Activated naive CD4-positive, alpha-beta T cell treated with anti-CD3 and anti-CD28 coated beads for 36 hours (primary cell): ENCODE measurements at places on chromosomes 12 and 14. TPM values are rescaled to one million over a fixed set of nuclear protein-coding genes. Genes with fewer than 3 reads are reported as not detected.

The SMOC1 gene
- not detected for total RNA-seq

The ZDHHC22 gene
- not detected for total RNA-seq

The GPR132 gene
- total RNA-seq: 15.3 TPM

DNA sequence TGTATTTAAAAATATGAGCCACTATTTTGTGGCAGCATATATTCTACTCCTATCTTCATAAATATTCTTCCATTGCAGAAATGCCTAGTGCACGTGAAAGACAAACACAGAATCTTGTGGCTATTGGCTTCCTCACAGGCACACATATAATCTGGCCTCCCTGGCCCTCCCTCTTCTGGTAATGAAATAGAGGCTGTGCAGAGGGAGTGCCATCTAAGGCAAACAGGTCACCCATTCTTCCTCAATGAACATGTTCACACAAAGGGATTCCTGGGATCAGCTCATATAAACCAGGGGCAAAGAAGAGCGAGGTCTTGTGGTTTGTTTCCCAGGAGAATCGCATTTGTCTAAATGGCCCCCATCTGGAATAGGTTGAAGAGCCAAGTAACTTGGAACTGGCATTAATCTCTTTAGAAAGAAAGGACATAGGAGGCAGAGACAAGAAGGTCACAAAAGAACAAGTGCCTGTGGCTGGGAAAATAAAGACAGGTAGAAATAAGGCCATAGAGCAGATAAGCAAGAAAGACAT lies 171.6 kb upstream of the PTPRQ start:
- no peaks in the 10 kb centered on the region for H3K4me1 ChIP-seq
- H3K4me3 ChIP-seq: no peak overlapping the region
- H3K36me3 ChIP-seq: no peaks in the 10 kb centered on the region
- no peak for DNase-seq
- H3K27me3 ChIP-seq: peaks cover 11% of the 10 kb centered on the region
- H3K27ac ChIP-seq: no peak overlapping the region

DNA sequence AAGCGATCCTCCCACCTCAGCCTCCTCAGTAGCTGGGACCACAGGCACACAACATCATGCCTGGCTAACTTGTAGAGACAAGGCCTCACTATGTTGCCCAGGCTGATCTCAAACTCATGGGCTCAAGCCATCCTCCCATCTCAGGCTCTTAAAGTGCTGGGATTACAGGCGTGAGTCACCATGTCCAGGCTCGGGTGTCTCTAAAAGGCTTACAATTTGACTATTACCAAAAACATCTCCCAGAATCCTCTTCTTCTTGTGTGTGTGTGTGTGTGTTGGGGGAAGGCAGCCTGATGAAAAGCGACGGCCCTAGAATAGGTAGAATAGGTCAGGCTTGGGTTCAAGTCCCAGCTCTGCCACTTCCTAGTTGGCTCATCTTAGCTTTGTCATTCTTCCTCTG lies 16.8 kb downstream of the MSI1 start:
- no peak for DNase-seq
- H3K27me3 ChIP-seq: no peaks in the 10 kb centered on the region
- H3K36me3 ChIP-seq: no peaks in the 10 kb centered on the region
- H3K27ac ChIP-seq: no peak overlapping the region

GRCh38 chr14:26765768-26766520 lies 168.1 kb upstream of the NOVA1 start:
- no peaks in the 10 kb centered on the region for H3K36me3 ChIP-seq
- DNase-seq: no peak
- no peak overlapping the region for H3K4me3 ChIP-seq

- DNase-seq: no peak
- no peaks in the 10 kb centered on the region for H3K27me3 ChIP-seq
- H3K36me3 ChIP-seq: no peaks in the 10 kb centered on the region
- H3K4me1 ChIP-seq: peaks cover 36% of the 10 kb centered on the region
- no peak overlapping the region for H3K4me3 ChIP-seq
- H3K27ac ChIP-seq: no peak overlapping the region
Measured at GRCh38 chr12:113077859-113078255, 21.3 kb downstream of the DTX1 start.

GRCh38 chr12:91056488-91056887 lies 1.3 kb downstream of the KERA start:
- H3K27me3 ChIP-seq: no peaks in the 10 kb centered on the region
- H3K27ac ChIP-seq: no peak overlapping the region
- no peaks in the 10 kb centered on the region for H3K36me3 ChIP-seq
- H3K4me1 ChIP-seq: no peaks in the 10 kb centered on the region
- H3K4me3 ChIP-seq: no peak overlapping the region
- DNase-seq: no peak

- no peaks in the 10 kb centered on the region for H3K27me3 ChIP-seq
- peaks cover 14% of the 10 kb centered on the region for H3K4me1 ChIP-seq
- H3K27ac ChIP-seq: peak overlapping the region; percentile 55
- DNase-seq: peak; percentile 71
- no peaks in the 10 kb centered on the region for H3K36me3 ChIP-seq
Measured at GRCh38 chr12:22101749-22102243, 55.8 kb downstream of the CMAS start.

- peaks cover 86% of the 10 kb centered on the region for H3K4me1 ChIP-seq
- peak overlapping the region; percentile 97 for H3K27ac ChIP-seq
- peaks cover 57% of the 10 kb centered on the region for H3K36me3 ChIP-seq
- no peaks in the 10 kb centered on the region for H3K27me3 ChIP-seq
Measured at GRCh38 chr14:22565391-22565945, 23.6 kb downstream of the DAD1 start.

DNA sequence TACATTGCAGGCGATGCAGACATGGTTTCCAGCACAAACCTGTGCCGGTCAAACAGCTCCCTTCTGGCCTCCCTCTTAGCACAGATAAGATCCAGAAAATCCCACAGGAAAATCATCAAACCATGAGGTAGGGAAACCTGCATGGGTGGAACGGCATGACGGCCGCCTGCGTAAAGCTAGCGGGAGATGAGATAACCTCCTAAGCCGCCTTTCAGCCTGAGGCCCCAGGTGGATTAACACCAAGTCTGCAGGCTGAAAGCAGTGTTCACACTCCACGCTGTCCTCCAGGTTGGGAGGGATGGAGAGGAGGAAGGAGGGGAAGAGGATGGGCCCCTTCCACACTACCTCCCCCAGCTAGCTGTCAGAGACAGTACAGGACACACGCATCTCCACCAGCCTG lies 63.8 kb downstream of the TSPAN11 start:
- H3K4me1 ChIP-seq: no peaks in the 10 kb centered on the region
- H3K36me3 ChIP-seq: no peaks in the 10 kb centered on the region
- H3K27me3 ChIP-seq: no peaks in the 10 kb centered on the region

DNA sequence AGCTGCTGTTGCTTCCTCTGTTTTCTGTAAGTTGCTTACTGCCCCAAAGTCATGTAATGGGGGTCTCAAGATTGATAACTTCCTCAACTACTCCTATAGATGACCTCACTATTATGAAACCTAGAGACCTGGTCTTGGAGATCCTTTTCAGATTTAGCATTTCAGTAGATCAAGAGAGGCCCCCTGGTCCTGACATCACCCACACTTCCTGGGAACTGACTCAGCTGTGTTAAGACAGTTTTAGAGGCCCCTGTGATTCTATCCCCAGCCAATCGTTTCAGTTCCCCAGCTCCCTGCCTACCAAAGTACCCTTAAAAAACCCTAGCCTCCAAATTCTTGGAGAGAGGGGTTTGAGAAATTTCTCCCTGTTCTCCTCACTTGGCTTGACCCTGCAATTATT lies 9.2 kb upstream of the ARG2 start:
- no peak for DNase-seq
- no peak overlapping the region for H3K27ac ChIP-seq
- no peak overlapping the region for H3K4me3 ChIP-seq
- no peaks in the 10 kb centered on the region for H3K27me3 ChIP-seq
- H3K36me3 ChIP-seq: no peaks in the 10 kb centered on the region

DNA sequence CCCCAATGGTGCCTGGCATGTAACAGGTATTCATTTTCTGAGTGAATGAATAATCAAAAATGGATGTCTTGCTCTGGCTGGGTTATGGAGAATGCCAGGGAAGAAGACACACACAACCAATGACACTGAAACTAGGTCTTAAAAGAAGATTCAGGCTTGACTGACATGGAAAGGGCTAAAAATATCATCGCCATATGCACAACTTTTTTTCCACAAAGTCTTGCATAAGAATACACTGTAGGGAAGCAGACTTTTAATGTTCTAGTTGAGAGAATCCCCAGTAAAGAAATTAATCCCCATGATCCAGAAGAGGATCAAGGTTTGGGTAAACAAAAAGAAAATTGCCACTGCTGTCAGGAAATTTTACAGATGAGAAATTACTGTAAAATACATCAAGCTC lies 116.4 kb downstream of the SLC2A13 start:
- H3K27me3 ChIP-seq: no peaks in the 10 kb centered on the region
- no peak for DNase-seq
- no peak overlapping the region for H3K4me3 ChIP-seq
- H3K4me1 ChIP-seq: no peaks in the 10 kb centered on the region

DNA sequence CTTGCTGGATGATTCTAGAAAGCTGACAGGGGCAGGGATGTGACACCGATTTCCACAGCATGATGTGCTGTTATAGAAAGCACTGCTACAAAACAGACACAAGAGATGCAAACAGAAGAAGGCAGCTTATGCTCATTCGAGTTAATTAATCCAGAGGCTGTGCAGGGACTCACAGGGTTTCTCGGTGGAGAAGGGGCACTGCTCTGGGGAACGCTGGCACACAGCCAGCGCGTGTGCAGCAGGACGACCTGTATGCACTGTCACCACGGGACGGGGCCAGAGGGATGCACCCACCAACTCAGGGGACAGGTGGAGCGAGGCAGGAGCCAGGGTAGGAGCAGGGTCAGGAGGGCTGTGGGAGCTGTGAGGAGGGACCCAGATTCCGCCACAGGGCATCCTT lies 143.5 kb downstream of the RIMBP2 start:
- no peak overlapping the region for H3K27ac ChIP-seq
- H3K27me3 ChIP-seq: peaks cover 1% of the 10 kb centered on the region
- no peak for DNase-seq
- no peaks in the 10 kb centered on the region for H3K36me3 ChIP-seq
- H3K4me3 ChIP-seq: no peak overlapping the region
- no peaks in the 10 kb centered on the region for H3K4me1 ChIP-seq

DNA sequence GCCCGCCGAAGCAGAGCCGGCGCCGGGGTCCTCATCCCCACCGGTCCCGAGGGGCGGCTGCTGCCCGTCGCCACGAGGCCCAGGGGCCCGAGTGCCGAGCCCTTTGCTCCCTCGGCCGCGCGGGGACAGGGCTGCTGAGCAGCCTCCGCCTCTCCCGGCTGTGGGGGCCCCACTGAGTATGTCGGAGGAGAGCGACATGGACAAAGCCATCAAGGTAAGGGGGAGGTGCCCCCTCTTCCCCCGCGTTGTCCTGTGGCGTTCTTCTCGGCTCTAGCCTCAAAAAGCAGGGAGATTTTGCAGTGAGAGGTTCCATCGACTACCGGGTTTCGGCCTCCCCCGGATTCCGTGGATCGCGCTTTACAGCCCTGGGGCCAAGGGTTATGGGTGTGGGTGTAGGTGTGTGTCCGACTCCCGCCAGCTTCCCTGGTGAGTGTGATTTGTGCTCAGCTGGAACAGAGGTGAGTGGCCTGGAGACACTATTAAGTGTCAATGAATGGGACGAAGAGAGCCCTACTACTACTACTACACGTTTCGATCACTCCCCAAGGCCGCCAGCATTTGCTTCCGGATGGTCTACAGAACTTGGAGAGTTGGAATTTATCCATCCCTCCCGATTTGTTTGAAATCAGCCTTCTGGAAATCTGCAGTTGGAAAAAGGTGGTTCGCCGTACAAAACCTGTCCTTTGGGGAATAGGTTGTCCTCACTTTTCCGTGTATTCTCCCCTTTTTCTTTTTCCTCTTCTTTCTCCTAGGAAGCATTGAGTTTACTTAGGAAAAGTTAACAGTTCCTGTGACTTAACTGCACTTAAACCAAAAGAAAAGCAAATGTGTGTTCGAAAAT lies 748 bp downstream of the MAPKAPK5 start:
- H3K4me3 ChIP-seq: peak overlapping the region; percentile 91
- no peaks in the 10 kb centered on the region for H3K27me3 ChIP-seq
- H3K27ac ChIP-seq: peak overlapping the region; percentile 88
- H3K4me1 ChIP-seq: peaks cover 58% of the 10 kb centered on the region
- peak; percentile 28 for DNase-seq
